ENCODE measurements at places on chromosomes 2 and 18.

DNA sequence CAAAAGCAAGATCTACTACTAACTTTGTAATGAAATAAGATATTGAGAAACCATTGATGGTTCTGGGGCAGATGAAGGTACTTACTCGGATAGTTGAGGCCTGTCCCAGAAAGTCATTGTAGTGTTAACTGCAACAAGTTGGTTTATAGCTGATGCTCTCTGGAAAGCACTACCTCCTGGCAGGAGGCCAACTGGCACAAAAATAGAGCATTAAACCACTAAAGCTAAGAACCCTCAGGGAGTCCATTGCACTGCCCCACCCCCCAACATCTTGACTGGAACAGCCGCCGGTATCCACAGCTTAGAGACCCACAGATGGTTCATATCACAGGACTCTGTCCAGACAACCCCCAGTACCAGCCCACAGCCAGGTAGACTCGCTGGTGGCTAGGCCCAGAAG lies 552.5 kb upstream of the CRIM1 start:
- no peak for DNase-seq

DNA sequence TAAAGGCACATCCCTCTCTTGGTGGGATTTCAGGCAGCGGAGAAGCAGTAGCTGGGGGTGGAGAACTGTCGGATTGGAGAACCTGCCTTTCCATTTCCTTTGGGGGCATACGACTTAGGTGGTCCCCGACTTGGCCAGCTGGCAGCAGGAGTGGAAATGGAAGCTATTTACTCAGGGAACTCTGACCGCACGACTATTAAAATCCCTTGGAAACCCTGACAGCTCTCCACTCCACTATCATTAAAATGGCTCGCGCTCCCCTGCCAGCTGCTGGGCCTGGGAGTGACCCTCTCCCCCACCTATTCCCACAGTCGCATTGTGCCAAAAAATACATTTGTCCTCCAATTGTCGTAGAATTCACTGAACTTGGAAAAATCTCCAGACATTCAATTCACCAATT lies 77.7 kb upstream of the APCDD1 start:
- no peak for DNase-seq

DNA sequence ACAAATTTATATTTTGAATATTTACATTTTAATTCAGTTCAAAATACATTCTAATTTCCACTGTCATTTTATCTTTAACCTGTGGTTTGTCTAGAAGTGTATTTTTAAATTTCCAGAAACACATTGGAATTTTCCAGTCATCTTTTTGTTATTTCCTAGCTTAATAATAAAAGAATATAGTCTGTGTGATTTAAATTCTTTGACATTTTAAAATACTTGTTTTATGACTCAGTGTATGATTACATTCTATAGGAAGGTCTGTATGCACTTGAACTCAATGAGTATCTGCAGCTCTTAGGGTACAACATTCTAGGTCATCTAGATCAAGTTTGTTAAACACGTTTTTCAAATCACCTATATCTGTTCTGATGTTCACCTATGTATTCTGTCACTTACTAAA lies 88.3 kb upstream of the MBOAT2 start:
- DNase-seq: no peak

DNA sequence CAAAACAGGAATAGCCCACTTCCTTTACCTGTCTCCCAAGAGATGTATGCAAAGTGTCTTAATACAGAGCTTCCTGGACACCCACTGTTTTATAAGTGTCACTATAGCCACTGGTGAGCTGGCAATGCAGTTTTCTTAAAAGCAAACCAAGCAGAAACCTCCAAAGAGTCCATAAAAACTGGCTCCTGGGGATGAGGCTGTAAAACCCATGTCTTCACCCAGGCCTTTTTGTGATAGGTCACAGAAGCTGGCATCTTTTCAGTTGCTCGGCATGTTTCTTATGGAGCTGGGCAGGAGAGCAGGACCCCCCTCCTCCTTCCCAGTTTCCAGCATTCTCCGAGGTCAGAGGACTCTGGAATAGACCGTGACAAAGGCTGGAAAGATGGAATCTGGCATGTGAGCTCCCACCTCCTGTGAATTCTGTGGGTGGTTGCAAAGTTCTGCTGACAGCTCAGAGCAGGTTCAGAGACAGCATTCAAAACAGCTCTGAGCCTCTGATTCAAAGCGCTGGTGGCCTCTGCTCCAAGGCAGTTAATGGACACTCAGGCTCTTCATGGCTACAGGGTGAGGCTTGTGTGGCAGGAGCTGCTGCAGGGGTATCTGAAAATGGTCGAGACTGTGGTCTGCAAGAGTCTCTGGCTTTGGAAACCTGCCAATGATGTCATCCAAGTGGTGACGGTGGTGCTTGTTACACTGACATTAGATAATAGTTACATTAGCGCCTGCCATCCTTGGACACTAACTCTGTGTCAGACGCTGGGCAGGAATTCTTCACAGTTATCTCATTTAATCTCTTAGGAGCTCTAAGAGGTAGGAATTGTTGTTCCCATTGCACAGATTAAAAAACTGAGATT lies 283.4 kb downstream of the CLIP4 start:
- no peak for DNase-seq

DNA sequence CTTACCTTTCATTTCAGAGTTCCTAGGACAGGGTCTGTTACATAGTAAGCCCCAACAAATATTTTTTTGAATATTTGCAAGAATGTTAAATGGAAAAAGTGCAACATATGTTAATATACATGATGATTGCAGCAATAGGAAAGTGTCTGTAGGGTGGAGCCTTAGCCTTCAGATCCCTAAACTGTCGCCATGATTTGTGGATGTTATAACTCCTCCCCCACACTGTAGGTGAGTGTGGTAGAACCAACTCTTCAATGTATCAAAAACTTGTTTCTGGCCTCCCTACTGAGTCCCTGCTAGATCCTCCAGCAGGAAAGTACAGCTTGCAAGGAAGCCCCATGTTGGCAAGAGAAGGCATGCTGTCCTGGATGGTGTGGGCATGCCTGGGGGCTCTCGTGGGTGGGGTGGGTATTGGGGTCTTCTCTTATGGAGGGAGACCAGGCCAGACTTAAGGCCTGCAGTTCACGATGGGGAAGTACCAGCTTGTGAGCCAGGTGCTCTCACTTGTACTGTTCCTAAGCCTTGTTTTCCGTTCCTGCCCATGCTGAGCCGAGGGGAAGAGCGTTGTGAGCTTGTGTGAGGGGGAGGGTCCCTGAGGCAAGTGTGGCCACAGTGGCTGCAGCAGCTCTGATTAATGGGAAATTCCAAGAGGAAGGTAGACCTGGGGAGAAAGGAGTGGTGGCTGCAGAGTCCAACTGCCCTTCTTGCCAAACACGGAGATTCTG lies 11.4 kb downstream of the FHOD3 start:
- DNase-seq: no peak

DNA sequence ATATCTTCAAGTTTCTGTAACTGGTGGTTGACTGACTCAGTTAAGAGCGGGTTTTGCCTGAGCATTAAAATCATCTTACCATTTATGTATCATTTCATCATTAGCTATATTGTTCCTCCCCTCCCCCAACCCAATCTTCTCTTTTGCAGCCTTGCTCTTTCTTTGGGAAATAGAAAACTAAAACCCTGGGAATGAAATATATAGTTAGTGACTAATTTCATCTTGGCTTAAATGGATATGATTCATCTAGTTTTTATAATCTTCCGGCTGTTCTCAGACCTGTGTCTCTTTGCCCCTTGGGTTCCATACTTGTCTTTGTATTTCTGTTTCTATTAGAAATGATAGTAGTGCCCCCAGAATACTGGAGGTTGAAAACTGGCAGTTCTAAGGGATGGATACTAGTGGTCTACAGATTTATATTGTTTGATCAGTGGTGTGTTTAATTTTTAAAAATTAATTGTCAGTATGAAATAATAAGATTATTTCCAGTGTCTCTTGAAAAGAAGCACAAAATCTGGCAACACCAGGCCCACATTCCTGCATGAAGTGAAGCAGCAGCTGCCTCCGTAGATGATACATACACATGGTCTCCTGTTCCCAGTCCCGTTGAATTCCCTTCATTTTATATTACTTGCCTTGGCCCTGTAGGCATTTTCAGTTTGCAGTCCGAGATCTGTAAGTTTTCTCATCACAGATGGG lies 44.5 kb downstream of the PHLPP1 start:
- no peak for DNase-seq

DNA sequence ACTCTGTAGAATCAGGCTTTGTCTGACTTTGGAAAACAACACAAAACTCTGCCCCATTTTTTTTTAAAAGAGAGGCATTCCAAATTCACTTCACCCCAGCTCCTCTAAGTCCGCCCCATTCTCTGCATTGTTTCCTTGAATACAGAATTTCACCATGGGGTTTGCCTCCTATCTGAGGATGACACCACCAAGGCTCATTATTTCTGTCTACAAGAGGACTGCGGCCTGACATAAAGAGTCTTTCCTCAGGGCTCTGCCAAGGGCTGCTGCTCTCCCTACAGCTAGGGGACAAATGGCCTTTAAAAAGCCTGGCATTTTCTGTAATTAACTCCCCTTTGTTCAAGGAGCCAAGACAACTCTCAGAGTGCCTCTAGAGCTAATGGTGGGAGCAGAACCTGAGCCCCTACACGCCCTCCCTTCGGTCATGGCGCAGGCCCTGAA lies 4.6 kb downstream of the CHST10 start:
- DNase-seq: no peak

DNA sequence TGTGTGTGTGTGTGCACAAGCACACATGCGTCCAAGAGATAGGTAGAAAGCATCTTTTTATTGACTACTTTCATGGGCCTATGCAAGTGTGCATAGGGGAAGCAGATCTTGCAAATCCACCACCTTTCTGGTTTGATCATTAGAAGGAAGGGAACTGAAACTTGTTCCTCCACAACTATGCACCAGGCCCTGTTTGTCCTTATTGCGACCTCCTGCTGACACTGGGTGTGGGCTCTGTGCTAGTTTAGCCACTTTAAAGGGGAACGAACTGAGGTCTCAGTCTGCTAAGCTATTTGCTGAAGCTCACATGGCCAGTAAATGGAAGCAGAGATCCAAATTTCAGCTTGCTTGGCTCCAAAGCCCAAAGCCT lies 32.1 kb upstream of the INSIG2 start:
- no peak for DNase-seq

DNA sequence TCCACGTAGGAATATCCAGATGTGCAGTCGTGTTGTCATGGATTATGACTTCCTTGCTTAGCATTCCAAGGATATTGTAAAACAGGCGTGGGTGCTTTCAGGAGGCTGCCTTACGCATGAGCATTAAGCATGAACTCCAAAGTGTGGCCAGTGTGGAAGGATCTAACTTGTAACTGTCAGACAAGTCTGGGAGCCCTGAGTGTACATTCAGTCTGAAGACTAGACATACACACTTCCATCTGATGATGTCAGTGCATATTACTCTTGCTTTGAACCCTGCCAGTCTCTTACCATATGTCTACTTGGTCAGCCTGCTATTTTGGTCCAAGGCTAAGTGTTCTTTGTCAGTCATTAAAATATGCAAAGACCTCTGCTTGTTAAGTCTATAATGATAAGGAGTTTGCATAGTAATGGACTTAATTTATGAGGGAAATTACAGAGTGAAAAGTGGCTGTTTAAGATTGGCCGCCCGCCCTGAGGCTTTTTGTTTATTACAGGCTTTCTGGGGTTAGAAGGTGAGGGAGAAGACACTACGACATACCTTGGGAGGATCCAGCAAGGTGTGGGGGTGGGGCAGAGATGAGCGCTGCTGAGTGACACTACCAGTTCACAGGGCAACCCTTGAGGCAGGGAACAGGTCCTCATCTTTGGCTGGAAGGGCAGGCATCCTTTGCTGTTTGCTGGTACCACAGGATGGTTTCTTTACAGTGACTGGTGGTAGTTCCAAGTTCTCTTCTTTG lies 48.3 kb downstream of the CABLES1 start:
- DNase-seq: no peak

DNA sequence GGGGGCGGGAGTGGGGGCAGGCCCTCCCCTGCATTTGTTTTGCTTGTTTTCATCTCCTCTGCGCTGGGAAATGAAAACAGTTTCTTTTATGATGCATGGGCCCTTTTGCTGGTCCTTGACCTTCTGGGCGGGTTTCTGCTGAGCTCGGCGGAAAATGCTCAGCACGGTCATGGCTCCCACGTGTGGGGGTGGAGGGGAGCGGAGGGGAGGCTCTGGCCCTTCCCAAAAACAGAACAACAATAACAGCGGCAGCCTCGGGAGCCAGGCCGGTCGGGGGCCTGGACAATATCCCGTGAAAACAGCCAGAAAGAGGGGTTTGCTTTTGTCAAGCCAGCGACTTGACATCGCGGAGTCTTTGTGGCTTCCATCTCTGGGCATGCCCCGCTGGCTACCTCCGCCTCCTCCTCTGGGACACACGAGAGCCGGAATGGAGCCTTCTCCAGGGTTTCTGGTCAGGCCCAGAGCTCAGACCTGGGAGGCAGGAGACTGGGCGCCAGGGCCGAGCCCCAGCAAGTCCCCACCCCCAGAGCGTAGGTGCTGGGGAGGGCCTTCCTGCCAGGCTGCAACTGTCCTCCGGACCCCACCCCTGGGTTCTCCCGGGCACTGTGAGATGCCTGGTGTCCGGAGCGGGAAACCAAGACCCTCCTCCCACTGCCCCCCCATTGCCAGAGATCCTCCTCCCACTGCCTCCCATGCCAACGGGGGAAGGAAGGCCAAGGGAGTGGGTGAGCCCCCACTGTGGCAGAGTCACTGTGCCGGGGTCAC lies 35.9 kb upstream of the SNED1 start:
- peak; percentile 61 for DNase-seq
